Fibroblast of the aortic adventitia (primary cell): ENCODE measurements at places on chromosomes 16 and 17.

DNA sequence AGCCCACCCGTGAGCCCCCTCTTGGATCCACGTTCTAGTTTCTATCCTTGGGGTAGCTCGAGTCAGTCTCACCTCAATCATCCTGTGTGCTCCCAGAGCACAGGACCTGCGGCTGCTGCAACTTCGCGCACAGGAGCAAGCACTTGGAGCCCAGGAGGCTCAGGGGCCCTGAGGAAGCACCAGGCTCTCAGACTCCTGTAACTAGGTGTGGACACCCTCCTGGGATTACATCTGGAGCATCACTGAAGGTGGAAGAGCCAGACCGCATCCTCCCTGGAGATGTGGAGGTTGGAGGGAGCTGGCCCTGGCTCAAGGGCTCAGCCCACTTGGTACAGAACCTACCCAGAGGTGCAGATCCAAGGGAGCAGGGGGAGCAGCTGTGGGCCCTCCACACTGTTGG, 2.7 kb downstream of the HBQ1 start:
- no peak for DNase-seq

GRCh38 chr16:15521758-15522509, 87.5 kb downstream of the BMERB1 start:
- DNase-seq: peak; percentile 56

GRCh38 chr17:68304706-68305105, 13.4 kb downstream of the ARSG start:
- no peak for DNase-seq

DNA sequence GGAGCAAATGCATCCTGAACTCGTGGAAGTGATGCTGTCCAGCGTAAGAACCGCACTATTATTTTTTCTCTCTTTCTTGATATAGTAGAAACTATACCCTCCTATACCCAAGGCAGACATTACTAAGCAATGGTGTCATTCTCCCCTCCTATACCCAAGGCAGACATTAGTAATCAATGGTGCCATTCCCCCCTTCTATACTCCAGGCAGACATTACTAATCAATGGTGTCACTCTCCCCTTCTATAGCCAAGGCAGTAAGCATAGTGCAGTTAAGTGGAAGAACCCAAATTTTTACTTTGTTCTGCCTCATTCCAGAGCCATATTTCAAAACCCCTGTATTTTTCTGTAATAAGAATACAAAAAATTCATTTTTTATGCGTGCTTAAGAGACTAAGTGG, 506.2 kb upstream of the EEF2KMT start:
- DNase-seq: no peak

GRCh38 chr16:16966439-16966838, 504.3 kb downstream of the XYLT1 start:
- DNase-seq: no peak

DNA sequence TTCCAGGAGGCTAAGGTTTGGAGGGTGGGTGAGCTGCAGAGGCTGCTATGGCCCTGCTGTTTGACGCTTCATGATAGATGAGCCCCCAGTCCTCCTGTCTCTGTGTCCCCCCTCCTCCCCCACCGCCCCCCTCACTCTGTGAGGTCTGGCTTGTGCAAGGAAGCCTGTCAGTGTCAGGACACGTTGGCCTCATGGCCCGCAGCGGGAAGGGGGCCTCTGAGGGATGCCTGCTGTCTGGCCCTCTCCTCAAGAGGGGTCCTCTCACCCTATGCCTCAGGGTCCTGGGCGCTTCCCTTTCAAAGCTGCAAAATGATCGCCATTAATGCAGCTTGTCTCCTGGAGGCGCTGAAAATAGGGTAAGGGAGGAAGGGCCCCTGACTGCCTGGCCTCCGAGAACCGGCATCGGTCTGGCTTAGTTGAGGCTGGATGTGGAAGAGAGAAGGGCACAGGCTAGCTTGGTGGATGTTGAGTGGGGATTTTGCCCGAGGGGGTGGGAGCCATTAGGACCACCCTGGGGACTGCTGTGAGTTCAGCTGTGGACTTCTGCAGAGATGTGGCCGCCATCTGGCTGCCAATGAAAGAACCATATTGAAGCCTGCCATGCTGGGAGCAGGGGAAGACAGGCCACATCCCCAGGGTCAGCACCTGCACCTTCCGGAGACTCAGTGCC, 14.8 kb upstream of the GOSR2 start:
- no peak for DNase-seq

DNA sequence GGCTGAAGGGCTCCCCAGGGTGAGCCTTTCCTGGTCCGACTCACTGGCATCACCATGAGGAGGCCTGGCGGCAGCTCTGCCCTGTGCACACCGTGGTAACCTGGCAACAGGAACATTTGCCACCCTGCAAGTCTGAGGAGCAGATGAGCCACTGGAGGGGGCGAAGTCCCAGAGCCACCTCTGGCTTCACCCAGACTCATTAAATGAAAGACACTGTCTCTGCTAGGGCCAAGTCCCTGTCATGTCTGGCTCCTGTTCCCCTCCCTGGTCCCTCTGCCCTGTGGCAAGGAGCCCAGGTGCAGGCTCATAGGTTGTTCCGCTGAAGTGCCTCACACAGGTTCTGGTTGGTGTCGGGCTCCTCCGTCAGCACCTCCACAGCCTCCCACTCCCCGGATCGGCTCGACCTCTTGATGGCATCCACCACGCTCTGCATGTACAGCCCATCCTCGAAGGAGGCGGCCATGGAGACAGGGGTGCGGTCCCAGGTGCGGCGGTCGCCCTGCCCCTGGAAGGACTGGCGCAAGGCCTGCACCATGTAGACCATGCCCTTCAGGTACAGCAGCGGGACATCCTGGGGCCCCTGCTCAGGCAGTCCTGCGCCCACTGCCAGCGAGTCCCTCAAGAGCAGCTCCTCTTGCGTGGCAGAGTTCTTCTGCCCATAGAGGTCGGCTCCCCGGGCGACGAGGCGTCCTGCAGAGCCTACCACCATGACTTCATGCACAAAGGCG, 8.4 kb downstream of the C16orf86 start:
- no peak for DNase-seq

DNA sequence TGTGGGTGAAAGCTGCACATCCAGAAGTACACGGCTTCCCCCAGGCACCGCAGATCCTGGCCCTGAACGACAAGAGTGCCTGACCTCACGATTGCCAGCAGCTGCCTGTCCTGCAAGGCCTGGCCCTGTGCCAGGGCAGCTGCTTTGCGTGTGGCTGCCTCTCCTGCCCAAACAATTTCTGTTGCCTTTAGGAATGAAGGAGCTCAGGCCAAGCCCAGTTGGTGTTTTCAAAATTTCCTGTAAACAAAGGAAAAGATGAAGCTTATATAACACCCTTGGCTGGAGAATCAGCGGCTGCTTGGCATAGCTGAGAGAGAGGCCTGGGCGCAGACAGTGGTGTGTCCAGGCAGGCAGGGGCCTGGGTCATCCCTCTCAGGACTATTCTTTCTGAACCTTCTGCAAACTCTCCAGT, 11.7 kb upstream of the SLC47A2 start:
- peak; percentile 87 for DNase-seq

DNA sequence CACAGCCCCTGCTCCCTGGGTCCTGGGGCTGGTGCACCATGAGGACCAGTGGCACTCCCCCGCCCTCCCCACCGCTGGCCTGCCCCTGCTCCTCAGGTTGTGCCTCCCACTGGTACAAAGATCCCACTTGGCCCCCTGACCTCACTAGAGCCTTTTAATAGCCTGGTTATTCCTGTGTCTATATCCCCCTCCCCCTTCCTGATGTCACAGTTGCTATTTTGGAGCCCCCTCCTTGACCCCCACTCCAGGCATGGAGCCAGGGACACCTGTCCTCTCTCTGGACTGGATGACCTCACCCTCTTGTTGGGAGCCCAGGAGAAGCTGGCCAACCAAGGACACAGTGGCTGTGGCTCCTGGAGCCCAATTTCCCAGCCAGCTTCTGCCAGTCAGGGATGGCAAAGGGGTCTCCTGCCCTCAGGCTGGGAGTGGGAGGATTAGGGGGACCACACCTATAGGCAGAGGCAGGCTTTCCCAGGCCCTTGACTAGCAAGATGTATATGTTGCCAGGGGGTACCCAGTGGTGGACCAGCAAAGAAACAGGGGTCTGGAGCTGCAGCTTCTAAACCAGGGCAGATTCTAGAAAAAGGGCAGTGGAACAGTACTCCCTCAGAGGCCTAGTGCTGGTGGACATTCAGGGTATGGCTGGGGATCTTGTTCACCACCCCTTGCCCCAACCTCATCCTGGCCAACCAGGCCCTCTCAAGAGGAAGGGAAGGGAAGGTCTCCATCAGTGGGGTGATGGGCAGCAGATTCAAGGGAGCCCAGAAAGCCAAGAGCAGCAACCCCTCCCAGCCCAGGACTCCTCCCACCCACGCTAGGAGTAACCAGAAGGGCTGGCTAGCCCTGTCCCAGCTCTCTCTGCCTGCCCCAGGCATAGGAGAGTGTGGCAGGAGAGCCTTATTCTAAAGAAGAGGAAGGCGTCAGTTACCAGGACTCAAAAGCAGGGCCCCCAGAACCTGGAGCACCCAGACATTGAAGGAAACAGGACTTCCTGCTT, 10.9 kb downstream of the HDAC5 start:
- no peak for DNase-seq

DNA sequence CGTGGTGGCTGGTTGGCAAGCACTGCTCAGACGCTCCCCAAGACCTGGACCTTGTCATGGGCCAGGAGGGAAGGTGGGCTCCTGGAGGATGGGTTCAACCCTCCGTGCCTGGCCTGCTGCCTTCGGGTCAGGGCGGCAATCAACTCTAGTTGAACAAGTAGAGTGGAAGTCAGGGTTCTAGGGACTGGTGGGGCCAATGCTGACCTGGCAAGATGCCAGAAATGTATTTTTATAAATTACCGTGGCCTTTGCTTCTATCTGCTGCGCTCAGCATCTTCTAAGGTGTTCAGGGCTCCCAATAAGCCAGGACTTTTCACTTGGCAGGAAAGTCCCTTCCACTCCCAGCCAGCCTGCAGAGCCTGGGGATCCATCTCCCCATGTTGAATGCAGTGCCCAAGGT, 207.1 kb upstream of the N4BP1 start:
- no peak for DNase-seq

- DNase-seq: no peak
Measured at GRCh38 chr17:57404073-57404472, 147.8 kb downstream of the MSI2 start.

- peak; percentile 72 for DNase-seq
Measured at GRCh38 chr16:84065536-84066132, 23.0 kb upstream of the SLC38A8 start.

GRCh38 chr16:79623062-79623461, 22.5 kb upstream of the MAF start:
- no peak for DNase-seq

DNA sequence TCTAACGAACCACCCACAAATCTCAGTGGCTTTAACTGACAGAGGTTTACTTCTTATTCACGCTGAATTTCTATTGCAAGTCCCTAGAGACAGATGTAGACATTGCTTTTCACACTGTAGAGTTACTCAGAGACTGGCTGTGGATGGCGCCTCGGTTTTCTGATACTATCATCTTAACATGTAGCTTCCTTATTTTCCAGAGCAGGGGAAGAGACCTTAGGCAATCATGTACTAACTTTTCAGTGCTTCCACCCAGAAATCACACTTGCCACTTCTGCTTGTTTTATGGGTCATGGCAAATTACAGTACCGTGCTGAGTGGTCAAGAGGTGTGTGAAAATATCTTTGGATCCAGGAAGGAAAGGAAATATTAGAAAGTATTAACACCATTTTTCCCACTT, 65.4 kb downstream of the MAF start:
- DNase-seq: no peak

DNA sequence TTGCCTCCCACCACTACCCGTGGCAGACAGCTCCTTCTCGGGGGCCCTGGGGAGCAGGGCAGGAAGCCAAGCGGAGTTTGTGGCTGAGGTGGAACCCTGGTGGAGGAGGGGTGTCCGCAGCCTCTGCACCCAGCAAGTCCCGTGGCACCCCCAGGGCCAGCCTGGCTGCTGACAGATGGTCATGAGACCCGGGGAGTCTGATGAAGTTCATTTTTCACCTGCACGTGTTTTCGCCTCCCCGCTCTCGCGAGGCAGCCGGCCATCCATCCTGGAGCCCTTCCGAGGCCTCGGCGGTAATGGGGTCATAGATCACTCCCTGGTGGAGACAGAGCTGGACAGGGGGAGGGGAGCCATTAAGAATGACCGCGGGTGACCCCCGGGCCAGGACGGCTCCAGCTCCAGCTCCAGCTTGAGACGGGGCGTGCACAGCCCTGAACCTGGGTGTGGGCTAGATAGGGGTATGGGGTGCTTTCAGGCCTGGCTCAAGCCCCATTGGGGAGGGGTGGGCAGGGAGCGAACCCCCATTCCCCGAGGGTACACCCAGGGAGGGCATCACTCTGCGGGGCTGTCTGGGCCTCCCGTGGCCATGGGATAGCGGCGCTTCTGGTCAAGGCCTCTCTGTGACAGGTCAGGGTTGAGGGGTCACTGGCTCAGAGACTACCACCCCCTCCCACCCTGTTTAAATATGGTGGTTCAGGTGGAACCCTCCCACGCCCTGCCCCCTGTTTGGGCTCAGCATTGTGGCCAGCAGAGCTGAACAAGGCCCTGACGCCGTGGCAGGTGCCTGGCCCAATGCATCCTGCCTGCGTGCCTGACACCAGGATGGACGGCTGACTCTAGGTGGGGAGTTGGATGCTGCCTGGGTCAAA, 227.4 kb upstream of the GSE1 start:
- DNase-seq: no peak

GRCh38 chr16:65062736-65063583, 58.9 kb downstream of the CDH11 start:
- no peak for DNase-seq

DNA sequence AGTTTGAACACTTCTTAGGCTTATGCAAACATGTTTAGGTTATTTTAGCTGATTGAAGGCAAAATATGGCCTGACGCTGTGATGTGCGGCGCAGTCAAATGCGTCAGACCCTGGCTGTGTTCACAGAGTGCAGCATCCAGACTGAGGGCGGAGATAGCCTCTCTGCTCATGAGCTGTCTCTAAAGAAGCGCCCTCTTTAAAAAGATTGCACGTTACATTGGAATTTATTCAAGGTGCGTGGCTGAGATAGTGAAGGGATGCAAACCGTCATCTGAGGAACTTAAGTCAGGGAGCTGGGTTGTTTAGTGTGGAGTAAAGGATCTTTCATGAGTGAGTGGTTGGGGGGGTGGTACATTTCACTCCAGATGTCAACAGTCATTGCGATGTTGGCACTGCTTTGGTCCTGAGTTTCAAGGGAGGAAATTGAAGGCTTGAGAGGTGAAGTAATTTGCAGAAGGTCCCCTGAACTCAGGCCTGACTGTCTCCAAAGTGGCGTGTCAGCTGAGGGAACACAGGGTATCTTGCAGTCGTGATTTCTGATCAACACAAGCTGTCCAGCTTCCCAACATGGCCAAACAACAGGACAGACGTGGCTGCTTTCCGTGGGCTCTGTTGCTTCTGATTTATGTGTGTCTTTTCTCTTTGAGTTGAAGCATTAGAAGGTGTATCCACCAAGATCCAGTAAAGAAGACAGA, 33.4 kb downstream of the RPTOR start:
- DNase-seq: no peak

DNA sequence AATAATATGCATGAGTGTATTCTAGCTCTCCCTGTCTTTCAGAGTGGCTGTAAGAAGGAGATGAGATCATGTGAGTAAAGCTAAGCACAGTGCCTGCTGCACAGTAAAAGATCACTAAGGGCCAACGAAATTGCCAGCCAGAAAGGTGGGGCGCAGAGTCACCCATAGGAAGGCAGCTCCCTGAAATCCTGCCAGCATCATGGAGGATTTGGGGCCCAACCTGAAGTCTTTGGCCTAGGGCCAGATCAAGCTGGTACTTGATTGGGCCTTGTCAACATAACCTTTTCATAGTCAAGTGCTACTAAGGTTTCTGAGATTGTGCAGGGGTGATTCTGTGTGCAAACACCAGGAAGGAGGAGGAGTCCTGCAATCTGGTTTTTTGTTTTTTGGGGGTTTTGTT, 16.5 kb downstream of the SCNN1B start:
- no peak for DNase-seq
